SK-MEL-5 (cell line): ENCODE measurements at places on chromosomes 7 and 10. TPM values are rescaled to one million over a fixed set of nuclear protein-coding genes. Genes with fewer than 3 reads are reported as not detected.

DNA sequence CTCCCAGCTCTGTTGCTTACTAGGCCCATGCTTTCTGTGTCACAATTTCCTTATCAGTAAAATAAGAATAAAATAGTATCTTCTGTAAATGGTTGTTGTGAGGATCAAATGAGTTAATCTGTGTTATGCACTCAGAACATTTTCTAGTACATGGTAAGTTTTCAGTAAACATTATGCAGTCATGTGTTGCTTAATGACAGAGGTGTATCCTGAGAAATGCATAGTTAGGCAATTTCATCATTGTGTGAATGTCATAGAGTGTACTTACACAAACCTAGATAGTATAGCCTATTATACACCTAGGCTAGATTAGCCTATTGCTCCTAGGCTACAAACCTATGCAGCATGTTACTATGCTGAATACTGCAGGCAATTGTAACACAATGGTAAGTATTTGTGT lies 4.4 kb downstream of the PTTG1IP2 start:
- no peak for DNase-seq

DNA sequence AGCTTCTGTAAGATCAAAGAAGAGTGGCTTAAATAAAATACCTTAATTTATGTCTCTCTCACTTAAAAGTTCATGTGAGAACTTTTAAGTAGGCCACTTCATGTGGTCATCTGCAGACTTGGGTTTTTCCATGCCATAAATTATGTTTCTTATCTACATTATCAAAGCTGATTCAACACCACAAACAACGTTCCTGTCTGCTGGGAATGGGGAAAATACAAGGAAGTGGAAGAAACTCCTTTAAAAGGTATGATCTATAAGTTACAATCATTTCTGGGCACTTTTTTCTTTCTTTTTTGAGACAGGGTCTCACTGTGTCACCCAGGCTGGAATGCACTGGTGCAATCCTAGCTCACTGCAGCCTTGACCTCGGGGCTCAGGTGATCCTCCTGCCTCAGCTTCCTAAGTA lies 16.9 kb upstream of the OTUD1 start:
- DNase-seq, result no peak

The LLCFC1 gene
- total RNA-seq, result not detected in 2 replicates

- no peak for DNase-seq
These were observed 118.0 kb upstream of the PITRM1 start for GRCh38 chr10:3290550-3290949.

DNA sequence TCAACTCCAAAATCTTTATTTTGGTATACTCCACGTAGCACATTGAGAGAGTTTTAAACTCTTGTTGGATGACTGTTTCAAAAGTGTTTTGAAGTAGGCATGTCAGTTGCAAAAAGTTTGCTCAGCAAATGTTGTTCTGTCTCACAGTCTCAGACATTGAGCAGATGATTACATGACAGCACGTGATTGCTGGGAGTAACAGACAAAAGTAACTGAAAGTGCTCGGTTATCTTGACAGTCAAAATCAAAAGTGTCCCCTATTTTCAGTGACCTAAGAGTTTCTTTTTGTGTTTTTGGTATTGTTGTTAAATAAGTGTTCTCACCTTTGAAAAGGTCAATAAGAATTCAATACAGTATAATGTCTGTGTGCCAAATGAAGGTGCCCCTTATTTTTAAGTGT lies 84.3 kb downstream of the CFTR start:
- DNase-seq, result no peak

DNA sequence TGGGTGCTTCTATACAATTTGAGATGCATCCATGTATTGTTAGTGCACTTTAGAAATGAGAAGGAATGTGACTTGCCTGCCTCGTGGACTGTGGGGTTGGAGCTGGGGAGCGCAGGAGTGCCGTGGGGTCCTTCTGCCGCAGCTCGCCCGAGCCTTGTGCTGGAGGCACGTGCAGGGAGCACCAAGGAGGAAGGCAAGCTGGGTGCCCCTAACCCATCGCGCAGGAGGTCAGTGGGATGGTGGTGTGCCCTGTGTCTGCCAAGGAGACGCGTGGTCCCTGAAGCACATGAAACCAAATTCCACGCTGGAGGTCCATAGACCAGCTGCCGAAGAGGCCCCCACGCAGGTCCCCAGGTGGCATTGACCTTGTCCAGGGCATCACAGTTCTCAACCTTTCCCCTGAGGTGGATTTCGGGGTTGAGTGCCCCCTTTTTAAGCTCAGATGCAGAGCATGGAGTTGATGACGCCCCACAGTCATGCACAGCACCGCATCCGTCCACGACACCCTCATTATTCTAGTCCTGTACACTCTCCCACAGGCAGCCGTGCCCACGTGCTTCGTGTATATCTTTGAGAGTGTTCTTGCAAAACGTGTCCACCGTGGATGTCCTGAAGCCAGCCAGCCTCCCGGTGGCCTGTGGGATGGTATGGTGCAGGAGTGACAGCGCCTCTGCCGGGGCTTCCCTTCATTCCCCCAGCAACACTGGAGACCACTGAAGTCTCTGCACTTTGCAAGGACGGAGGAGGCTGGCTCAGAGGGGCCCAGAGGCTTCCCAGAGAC lies 35.5 kb downstream of the FKBP6 start:
- DNase-seq, result no peak

GRCh38 chr10:117346574-117346973 lies 28.7 kb downstream of the PDZD8 start:
- no peak for DNase-seq

DNA sequence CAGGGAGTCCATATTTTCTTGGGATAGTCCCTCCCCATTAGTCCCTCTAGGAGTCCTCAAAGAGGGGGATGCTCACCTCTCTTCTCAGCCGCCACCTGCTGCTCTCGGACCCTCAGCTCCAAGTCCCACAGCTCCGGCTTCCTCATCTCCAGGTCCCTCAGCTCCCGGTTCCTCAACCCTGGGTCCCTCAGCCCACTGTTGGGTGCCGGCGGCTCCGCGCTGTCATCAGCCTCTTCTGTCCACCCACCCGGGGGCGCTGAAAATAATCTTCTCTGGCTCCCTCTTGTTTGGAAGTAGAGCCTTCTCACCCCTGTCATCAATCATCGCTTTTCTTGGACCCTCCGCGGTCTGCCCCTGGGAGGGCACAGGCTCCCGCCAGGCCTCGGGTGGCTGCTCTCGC lies 13.3 kb upstream of the CNNM1 start:
- no peak for DNase-seq

The MRLN gene
- not detected in 2 replicates for total RNA-seq

The SFTPA1 gene
- total RNA-seq, result not detected in 2 replicates
